CD4-positive, alpha-beta T cell treated with Interferon alpha-2 for 1 hour (primary cell): ENCODE measurements at places on chromosomes 12 and 14.

DNA sequence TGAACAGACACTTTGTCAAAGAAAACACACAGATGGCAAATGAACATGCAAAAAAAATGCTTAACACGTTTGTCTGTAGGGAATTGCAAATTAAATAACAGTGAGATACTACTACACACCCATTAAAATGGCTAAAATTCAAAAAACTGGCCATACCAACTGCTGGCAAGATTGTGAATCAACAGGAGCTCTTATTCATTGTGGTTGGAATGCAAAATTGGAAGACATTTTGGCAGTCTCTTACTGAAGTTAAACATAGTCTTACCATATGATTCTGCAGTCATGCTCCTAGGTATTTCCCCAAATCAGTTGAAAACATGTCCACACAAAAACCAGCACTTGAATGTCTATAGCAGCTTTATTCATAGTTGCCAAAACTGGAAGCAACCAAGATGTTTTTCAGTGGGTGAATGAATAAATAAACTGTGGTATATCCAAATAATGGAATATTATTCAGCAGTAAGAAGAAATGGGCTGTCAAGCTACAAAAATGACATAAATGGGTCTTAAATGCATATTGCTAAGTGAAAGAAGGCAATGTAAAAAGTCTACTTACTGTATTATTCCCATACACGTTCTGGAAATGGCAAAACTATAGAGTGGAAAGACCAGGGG is 91.4 kb downstream of the PLEKHA5 start:
- no peak for DNase-seq

GRCh38 chr14:94423453-94424056 is 29.0 kb downstream of the SERPINA11 start:
- DNase-seq = peak; percentile 19

DNA sequence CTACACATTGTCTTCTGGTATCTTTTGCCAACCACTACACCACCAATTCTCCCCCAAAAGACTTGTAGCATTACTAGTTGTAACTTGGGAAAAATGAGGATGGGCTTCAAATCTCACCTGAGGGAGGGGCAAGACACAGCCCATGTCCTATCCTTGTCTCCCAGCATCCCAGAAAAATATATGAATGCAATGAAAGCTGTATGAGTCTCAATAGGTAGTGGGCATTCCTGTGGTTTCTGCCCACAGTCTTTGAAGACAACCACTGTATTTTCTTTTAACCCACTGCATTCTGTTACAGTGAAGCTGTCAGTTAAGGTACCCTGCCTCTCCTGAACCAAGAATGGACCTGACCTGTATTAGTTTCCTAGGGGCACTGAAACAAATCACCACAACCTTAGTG is 336.2 kb upstream of the TMPO start:
- no peak for DNase-seq

DNA sequence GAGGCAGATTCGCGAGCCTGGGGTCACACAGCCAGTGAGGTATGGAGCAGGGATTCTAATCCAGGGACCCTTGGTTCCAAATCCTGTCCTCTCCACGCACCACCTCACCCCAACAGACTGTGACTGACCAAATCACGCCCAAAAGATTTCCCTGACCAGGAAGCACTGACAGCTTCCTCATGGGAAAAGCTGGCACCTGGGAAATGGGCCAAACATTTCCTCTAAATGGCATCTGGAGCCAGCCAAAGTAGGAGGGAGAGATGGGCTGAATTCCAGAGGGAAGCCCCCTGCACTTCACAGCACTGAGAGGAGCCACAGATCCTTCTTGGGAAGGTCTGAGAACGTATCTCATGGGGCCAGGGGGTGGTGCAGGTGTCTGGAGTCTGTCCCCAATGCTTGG is 28.8 kb downstream of the CCDC92 start:
- DNase-seq = no peak

DNA sequence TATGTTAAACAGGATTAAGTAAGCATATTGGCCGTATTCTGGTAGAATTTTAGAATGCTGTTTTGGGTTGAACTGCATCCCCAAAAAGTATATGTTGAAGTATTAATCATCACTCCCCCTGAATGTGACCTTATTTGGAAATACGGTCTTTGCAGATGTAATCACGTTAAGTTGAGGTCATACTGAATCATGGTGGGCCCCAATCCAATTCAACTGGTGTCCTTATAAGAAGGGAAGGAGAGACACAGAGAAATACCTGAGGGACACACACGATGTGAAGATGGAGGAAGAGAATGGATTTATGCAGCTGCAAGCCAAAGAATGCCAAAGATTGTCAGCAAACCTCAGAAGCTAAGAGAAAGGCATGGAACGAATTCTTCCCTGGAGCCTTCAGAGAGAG is 268.6 kb downstream of the ITPR2 start:
- no peak for DNase-seq

DNA sequence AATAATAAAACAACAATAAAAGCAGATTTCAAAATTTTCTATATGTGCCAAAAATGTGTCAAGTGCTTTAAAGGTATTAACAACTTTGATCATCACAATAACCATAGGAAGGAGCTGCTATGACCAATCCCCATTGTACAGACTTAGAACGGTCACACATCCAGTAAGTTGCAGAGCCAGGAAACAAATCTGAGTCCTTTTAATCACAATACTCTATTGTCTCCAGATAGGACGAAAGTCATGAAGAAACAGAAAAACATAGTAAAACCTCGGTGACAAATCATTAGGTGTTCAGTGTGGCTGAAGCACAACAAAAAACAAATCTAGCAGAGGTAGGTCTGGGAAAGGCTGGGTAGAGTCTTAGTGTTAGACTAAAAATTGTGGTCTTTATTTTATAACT is 178.8 kb downstream of the GRIP1 start:
- DNase-seq = no peak

GRCh38 chr12:80714055-80714454 is 2.7 kb upstream of the MYF5 start:
- DNase-seq = no peak

DNA sequence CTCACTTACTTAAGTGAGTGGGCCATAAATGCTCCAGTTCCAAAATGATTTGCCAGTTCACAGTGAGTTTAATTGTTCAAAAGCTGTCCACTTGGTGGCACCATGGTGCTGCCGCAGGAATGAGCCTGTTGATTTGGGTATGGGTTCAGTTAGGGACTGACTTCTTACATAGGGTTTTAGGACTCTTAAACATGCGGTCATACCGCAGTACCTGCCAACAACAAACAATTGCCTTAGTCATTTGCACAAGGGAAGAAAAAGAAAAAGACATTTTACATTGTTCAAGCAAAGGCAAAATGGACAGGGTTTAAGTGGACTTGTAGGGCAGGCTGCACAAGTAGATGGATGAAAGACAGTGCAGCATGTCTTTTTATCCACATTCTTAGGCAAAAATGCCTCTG is 80.0 kb upstream of the DBX2 start:
- DNase-seq = no peak

- peak; percentile 26 for DNase-seq
Measured at GRCh38 chr12:89962648-89963047, 254.0 kb upstream of the ATP2B1 start.

GRCh38 chr12:108316176-108317086 is 22.7 kb downstream of the CMKLR1 start:
- DNase-seq = no peak

DNA sequence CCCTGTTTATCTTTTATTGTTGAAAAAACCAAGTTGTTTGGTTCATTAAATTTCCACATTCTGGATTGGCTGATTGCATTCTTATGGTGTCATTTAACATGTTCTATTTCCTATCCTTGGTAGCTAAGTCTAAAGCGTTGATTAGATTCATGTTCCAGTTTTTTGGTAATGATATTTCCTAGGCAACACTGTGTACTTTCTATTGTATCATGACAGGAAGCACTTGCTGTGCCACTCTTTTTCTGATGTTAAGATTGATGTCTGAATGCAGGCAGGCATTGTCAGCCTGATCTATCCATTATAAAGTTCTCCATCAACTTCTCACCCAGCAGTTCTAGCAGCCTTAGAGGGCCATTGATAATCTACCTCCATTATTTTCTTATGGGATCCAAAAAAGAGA is 91.1 kb upstream of the ARID2 start:
- no peak for DNase-seq

DNA sequence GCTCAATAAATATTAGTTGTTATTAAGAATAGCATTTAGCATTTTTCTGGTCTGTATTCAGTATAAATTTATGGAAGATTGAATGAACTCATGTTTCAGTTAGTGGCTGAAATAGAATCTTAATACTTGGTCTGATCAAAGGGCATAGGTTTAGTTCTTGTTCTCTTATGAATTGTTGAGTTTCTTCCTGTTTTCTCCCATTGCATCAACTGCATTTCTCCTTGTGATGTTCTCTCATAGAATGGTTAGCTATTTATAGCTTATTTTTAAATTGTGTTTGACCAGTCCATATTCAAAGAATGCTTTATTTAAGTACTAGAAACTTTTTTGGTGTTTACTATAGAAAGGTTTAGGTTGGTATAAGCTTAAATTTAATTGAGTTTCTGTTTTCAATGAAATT is 29.8 kb downstream of the APAF1 start:
- DNase-seq = no peak

GRCh38 chr14:89017417-89017816 is 193.0 kb downstream of the TTC8 start:
- no peak for DNase-seq

DNA sequence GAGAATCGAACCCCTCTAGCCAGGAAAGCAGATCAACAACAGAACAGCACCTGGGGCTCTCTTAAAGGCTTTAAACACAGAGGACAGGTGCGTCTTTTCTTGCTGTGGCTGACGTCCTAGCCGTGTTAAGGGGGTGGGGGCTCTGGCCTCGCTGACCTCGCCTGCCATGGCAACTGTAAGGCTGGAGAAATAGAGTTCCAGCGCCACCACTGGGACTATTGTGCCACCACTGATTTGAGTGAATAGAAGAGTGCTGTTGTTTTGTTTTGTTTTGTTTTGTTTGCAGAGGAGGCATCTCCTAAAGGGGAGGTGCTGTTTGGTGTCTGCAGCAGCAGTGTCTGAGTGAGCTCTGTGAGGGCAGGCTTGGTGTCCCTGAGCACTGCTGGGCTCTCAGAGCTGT is 34.2 kb upstream of the PRMT8 start:
- DNase-seq = no peak

- DNase-seq = no peak
Measured at GRCh38 chr12:19965196-19966038, 402.9 kb upstream of the PDE3A start.

DNA sequence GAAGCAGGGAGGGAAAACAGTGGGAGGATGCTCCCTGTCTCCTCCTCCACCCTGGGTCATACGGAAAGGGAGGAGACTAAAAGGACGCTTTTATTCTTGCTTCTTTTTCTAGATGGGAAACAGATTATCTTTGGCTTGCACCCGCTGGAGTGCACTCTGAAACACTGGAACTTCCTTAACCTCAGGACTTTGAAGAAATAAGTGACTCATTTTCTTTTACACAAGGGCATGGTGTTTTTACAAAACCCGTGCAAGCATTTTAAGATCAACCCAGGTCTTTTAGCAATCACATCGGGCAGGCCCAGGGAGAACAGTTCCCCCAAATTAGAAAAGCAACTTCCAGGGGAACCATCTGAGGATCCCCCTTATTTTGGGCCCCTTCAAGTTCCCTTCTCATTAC is 80.9 kb upstream of the TSPAN11 start:
- no peak for DNase-seq

- no peak for DNase-seq
Measured at GRCh38 chr14:44149597-44149996, 357.5 kb downstream of the FSCB start.

DNA sequence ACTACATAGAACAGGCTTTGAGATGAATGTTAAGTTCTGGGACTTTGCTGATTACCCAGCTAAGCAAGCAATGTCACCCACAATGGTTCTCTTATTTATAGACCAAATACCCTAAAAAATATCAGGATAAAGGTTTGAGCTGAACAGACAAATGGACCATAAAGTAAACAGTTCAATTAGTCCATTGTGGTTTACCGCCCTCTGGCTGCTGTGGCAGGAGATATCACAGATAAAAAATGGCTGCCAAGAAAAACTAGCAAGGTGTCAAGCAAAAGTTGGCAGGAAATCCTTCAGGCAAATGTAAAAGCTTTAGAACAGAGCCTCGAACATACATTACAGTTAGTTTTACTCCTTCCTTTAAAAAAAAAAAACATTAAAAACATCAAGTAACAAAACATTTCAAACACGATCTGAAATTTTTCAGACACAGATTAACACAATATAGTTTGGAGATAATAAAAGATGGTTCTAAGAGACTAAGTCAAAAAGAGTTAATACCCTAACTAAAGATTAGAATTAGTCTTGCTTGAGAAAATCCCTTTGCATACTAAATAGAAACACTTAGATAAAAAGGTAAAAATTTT is 41.3 kb downstream of the MED13L start:
- peak; percentile 64 for DNase-seq

GRCh38 chr12:48028541-48029431 is 24.5 kb upstream of the COL2A1 start:
- DNase-seq = no peak

DNA sequence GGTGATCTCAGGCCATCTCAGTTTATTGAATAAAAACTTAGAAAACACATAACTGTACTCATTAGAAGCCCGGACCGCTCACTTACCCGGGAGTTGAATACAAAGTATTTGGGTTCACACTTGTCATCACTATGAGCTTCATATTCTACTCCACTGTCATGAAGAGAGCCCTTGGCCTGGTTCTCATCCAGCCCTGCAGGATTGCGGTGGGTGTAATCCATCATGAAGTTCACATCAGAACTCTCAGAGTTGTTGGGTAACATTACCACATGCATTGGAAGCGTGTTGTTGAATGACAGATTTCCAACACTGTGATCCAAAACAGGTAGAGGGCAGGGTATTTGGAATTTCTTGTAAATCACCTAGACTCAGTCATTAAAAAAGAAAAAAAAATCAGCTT is 47.4 kb downstream of the SLC38A4 start:
- DNase-seq = no peak

GRCh38 chr12:112844814-112845565 is 53.4 kb downstream of the RPH3A start:
- DNase-seq = no peak

- peak; percentile 54 for DNase-seq
Measured at GRCh38 chr14:66508846-66509621, 1.1 kb downstream of the GPHN start.

DNA sequence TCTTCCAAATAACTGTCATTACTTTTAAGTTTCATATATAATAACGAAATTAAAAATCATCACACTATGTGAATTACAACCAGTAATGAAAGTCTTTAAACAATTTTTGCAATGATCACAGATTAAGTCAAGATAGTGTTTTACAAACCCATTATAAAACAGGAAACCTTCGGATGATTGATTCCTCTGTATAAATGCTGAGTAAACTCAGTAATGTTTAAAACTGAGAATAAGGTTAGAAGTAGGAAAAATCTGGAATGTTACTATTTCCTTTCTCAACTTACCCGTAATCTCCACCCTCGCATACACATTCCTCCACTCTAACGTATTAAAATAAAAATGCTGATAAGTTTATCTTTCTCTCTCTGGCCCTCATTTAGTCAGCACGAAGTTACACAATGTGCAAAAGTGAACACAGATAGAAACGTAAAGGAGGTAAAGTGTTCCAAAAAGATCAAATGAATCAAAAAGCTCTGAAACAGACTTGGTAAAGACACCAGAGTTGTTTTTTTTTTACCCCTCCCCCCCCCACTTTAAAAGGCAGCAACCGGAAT is 1.6 kb downstream of the ZFC3H1 start:
- DNase-seq = no peak

- DNase-seq = peak; percentile 78
Measured at GRCh38 chr12:55724226-55724939, 4.2 kb downstream of the RDH5 start.
